ENCODE measurements at places on chromosomes 11 and 22. TPM values are rescaled to one million over a fixed set of nuclear protein-coding genes. Genes with fewer than 3 reads are reported as not detected.

GRCh38 chr11:23933721-23934120, 563.1 kb upstream of the LUZP2 start:
- H3K4me1 ChIP-seq: no peaks in the 10 kb centered on the region
- no peaks in the 10 kb centered on the region for H3K27me3 ChIP-seq
- DNase-seq: no peak
- no peaks in the 10 kb centered on the region for H3K36me3 ChIP-seq
- H3K4me3 ChIP-seq: no peak overlapping the region

DNA sequence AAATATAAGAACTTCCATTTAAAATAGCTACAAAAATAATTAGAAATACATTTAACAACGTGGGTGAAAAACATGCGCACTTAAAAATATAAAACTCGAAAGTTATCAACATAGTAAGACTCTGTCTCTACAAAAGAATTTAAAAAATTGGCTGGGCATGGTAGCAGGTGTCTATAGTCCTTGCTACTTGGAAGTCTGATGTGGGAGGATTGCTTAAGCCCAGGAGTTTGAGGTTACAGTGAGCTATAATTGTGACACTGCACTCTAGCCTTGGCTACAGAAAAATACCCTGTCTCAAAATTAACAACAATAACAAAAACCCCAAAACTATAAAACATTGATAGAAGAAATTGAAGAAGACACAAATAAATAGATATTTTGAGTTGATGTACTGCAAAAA, 13.8 kb upstream of the CASP12 start:
- H3K27ac ChIP-seq: no peak overlapping the region
- H3K4me3 ChIP-seq: no peak overlapping the region
- no peak for DNase-seq
- no peaks in the 10 kb centered on the region for H3K36me3 ChIP-seq
- peaks cover 13% of the 10 kb centered on the region for H3K4me1 ChIP-seq

GRCh38 chr22:45208993-45209838, 31.5 kb downstream of the KIAA0930 start:
- no peaks in the 10 kb centered on the region for H3K36me3 ChIP-seq
- H3K27me3 ChIP-seq: no peaks in the 10 kb centered on the region
- no peak for DNase-seq
- no peak overlapping the region for H3K27ac ChIP-seq
- H3K4me3 ChIP-seq: no peak overlapping the region

DNA sequence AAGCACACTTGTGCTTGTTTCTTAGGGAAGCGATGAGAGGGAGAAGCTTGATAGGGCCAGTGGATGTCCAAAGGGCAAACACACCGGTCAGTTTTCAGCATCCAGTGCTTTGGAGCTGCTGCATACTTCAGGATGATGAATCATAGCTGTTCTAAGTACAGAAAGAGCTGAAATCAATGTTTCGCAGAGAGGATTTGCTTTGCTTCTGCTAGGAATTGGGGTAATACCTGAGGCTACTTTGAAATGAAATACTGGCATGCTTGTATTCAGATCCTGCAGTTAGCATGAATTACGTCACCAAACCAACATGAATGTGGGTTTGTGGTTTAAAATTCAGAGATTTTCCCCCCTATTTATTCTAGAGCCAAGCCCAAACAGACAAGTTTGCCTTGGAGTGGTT, 41.7 kb upstream of the SC5D start:
- H3K4me1 ChIP-seq: peaks cover 36% of the 10 kb centered on the region
- no peak overlapping the region for H3K4me3 ChIP-seq
- H3K27ac ChIP-seq: no peak overlapping the region
- no peaks in the 10 kb centered on the region for H3K36me3 ChIP-seq
- no peaks in the 10 kb centered on the region for H3K27me3 ChIP-seq
- no peak for DNase-seq

DNA sequence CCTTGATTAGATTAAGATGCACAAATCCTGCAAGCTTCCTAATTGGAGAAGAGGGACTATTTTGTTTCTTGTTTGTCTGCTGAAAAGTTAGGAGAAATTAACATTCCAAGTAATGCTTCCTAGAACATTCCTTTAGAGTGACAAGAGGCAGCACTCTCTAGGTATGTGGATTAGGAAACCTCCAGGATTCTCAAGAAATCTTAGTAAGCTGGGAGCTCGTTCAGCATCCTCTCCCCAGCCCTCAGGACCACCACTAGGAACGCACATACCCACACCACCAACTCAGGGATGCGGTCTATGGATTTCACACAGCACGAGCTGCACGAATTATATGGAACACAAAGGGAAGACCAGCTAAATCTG, 52.9 kb downstream of the NCAPD3 start:
- DNase-seq: no peak
- no peak overlapping the region for H3K27ac ChIP-seq
- no peak overlapping the region for H3K4me3 ChIP-seq

GRCh38 chr11:11313902-11314692, 39.0 kb downstream of the CSNK2A3 start:
- H3K27ac ChIP-seq: peak overlapping the region; percentile 2
- no peaks in the 10 kb centered on the region for H3K36me3 ChIP-seq
- no peaks in the 10 kb centered on the region for H3K27me3 ChIP-seq
- DNase-seq: no peak

DNA sequence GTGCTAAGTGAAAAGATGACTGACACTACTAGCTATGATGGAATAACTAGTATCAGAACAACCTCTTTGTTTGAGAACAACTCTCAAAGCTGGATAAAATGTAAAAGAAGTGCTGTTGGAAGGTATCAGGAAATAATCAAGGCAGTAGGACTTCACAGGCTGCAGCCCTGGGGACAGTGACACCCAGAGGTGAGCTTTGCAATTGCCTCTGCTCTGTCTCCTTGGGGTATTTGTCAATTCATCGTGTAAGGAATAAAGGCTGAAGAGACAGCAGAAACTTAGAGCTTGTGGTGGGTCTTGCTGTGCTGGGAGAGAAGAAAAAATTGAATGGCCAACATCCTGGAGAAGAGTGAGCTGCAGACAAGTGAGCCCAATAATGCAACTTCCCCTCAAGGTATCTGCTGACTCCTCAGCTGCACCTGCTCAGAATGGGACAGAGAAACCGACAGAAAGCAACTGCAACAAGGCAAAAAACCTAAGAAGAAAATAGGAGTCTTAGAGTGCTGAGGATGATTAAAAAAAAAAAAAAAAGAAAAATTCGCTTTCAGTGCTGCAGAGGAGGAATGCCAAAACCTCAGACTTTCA, 141.1 kb downstream of the RCN1 start:
- H3K27me3 ChIP-seq: no peaks in the 10 kb centered on the region
- no peak overlapping the region for H3K27ac ChIP-seq
- H3K4me1 ChIP-seq: no peaks in the 10 kb centered on the region
- no peaks in the 10 kb centered on the region for H3K36me3 ChIP-seq

DNA sequence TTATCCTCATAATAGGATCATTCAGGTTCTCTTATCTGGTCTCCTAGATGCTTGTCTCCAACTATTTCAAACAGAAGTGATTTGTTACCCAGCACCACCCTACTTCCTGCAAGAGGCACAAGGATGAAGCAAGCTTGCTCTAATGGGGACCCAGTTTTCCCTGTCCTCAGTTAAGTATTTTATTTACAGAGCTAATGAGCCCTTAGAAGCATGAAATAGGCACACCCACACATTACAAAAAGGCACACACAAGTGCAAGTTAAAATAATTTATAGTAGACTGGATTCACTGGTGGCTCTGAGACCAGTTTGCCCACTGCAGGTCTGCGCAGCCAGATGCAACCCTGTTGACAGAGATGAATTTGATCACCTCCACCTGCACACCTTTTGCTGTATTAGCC, 167.5 kb downstream of the KIRREL3 start:
- H3K27me3 ChIP-seq: no peaks in the 10 kb centered on the region
- no peaks in the 10 kb centered on the region for H3K4me1 ChIP-seq
- DNase-seq: no peak
- no peaks in the 10 kb centered on the region for H3K36me3 ChIP-seq
- H3K4me3 ChIP-seq: no peak overlapping the region

DNA sequence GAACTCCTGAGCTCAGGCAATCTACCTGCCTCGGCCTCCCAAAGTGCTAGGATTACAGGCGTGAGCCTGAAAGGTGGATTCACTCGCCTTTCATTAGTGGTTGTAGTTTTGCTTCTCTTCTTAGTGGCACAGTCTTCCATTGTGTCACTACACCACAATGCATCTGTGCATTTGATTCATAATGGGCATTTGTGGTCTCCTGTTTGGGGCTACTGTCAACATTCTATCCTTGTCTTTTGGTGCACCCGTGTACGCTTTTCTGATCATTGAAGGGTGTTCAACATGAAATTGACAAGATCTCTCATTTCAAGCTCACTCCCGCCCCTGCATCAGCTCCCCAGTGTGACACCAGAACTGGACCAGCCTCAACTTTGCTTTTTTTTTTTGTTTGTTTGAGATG, 2.0 kb upstream of the SYT12 start:
- H3K27ac ChIP-seq: no peak overlapping the region
- peaks cover 18% of the 10 kb centered on the region for H3K4me1 ChIP-seq
- H3K36me3 ChIP-seq: no peaks in the 10 kb centered on the region

- H3K27ac ChIP-seq: no peak overlapping the region
- H3K36me3 ChIP-seq: no peaks in the 10 kb centered on the region
- H3K4me3 ChIP-seq: no peak overlapping the region
- no peaks in the 10 kb centered on the region for H3K27me3 ChIP-seq
Measured at GRCh38 chr11:14189874-14190273, 169.1 kb downstream of the RRAS2 start.

DNA sequence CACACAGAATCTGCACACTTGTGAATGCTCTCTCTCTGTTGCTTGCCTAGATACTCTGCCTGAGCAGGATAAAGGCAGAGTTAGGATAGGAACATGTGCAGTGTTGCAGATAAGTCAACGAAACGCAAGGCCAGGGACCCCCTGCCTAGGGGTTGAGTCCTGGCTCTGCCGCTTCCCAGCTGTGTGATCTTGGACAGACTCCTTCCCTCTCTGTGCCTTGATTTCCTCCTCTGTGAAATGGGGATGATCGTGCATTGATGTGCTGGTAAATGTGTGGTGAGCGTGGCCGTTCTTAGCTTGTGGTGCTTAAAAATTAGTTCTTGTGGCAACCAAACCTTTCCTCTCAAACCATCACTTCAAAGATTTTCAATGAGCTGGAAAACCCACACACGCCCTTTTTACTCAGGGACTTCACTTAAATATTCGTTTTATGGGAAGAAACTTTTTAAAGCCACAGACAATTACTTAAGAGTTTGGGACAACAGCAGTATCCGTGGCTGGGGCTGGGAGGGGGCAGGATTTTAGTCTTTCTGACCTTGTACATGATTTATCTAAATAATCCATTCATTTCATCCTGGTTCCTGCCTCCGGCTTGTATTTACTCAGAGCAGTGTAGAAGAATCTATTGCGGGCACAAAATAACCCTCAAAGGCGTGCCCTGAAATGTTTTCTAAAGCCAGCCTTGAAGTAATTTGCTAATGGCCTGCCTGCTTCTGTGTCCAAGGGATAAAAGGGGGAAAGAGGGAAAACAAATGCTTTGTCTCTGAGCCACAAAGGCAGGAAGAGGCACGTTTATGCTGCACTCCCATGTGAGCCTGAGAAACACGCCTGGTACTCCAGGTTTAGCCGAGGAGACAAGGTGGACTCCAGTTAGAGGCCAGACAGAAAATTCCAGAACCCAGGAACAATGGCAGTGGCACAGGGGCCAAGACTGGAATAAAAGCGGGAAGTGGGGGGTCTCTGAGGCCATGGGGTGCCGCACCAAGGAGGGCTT, 85.0 kb upstream of the CRYBB3 start:
- peaks cover 83% of the 10 kb centered on the region for H3K4me1 ChIP-seq
- no peaks in the 10 kb centered on the region for H3K36me3 ChIP-seq
- H3K4me3 ChIP-seq: peak overlapping the region; percentile 68
- no peaks in the 10 kb centered on the region for H3K27me3 ChIP-seq
- DNase-seq: no peak
- peak overlapping the region; percentile 92 for H3K27ac ChIP-seq

DNA sequence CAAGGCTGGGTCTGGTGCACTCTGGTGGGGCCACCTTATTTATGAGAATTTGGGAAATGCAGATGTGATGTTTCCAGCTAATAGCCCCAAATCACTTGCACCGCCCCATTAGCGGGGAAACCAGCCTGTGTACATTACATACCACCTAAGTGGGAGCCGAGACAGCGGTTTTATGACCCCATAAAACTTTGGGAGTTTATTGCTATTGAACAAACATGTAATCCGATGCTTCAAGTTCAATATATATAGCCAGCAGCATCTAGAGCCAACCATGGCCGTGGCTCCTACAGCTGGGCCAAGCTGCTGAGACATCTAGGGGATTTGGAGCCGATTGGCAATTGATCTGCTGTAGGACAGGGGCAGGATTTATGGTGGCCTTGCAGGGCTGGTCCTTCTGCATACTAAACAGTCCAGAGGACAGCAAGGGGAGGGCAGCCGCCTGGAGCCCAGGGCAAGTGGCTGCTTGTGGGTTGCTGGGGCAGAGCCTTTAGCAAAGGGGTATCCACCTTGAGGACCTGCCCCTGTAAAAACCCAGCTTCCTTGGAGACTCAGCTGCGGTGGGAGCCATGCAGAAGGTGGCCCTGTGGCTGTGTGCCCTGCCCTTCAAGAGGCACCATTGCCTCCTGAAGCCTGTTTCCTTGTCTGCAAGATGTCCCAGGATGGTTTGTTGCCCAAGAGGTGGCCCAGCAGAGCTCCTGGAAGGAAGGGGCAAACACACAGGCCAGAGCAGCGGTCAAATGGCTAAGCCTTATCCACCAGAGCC, 47.9 kb upstream of the CCDC188 start:
- peaks cover 11% of the 10 kb centered on the region for H3K4me1 ChIP-seq

DNA sequence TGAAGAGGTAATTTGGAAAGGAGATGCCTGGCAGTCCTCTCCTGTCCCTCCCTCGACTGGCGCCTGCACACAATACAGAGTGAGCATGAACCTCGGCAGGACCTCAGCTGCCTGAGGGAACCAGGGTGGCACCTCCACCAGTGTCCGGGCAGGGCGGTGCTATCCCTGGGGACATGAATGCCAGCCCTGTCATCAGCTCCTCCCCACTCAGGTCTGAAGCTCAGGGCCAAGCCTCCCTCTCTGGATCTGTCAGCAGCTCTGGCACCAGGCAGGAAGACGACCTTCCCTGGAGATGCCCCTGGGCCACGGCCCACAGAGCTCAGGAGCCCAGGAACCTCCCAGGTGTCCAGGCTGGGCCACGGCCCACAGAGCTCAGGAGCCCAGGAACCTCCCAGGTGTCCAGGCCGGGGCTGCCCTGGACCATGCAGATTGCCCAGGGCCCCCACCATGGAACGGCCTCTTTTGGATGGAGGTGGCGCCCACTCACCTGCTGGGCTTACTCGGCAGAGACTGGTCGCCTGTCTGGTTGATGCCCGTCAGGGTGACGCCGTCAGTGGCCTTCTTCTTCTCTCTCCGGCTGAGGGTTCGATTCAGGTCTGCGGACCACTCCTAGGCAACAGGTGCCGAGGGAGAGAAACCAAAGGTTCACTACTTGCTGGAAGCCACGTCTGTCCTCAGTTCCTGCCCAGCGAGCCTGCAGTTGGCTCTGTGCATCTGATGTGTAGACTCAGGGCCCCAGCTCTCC, 21.7 kb upstream of the ARFGAP3 start:
- H3K4me3 ChIP-seq: no peak overlapping the region
- no peak overlapping the region for H3K27ac ChIP-seq
- no peak for DNase-seq
- H3K4me1 ChIP-seq: peaks cover 16% of the 10 kb centered on the region
- H3K27me3 ChIP-seq: no peaks in the 10 kb centered on the region

GRCh38 chr22:21797444-21798221, 62.0 kb upstream of the YPEL1 start:
- peaks cover 21% of the 10 kb centered on the region for H3K36me3 ChIP-seq
- H3K4me1 ChIP-seq: no peaks in the 10 kb centered on the region
- H3K27ac ChIP-seq: no peak overlapping the region
- DNase-seq: no peak

Gene USP2
- total RNA-seq: 4.8 TPM

Gene OSM
- total RNA-seq: 5.7 TPM

Gene TP53I11
- total RNA-seq: 27.8 TPM

Gene YPEL4
- 0.56 TPM for total RNA-seq

Gene OR52R1
- not detected for total RNA-seq

Gene ZBTB16
- 11.6 TPM for total RNA-seq

Gene CCDC116
- not detected for total RNA-seq

Gene LYVE1
- 5.4 TPM for total RNA-seq

Gene KCNJ11
- 1.6 TPM for total RNA-seq

Gene PHLDB1
- 6.7 TPM for total RNA-seq

Gene MMP12
- total RNA-seq: 0.35 TPM

Data from esophagus squamous epithelium (tissue), 5 donors.